ENCODE measurements at places on chromosomes 11 and 22.

- no peak for DNase-seq
Observed at GRCh38 chr11:15764948-15765347, 591.4 kb downstream of the SOX6 start.

GRCh38 chr11:6523253-6523652 is 26.2 kb downstream of the DNHD1 start:
- peak; percentile 77 for DNase-seq

- no peak for DNase-seq
Observed at GRCh38 chr11:60241786-60242185, 1.2 kb downstream of the MS4A4E start.

GRCh38 chr11:114168691-114169090 is 109.2 kb downstream of the ZBTB16 start:
- DNase-seq = no peak

GRCh38 chr11:17803754-17804334 is 69.3 kb downstream of the KCNC1 start:
- no peak for DNase-seq
